Lower lobe of right lung (tissue), 2 donors: ENCODE measurements at places on chromosomes 6 and 20.

GRCh38 chr6:82921258-82921657 is 144.4 kb downstream of the UBE3D start:
- DNase-seq: no peak

DNA sequence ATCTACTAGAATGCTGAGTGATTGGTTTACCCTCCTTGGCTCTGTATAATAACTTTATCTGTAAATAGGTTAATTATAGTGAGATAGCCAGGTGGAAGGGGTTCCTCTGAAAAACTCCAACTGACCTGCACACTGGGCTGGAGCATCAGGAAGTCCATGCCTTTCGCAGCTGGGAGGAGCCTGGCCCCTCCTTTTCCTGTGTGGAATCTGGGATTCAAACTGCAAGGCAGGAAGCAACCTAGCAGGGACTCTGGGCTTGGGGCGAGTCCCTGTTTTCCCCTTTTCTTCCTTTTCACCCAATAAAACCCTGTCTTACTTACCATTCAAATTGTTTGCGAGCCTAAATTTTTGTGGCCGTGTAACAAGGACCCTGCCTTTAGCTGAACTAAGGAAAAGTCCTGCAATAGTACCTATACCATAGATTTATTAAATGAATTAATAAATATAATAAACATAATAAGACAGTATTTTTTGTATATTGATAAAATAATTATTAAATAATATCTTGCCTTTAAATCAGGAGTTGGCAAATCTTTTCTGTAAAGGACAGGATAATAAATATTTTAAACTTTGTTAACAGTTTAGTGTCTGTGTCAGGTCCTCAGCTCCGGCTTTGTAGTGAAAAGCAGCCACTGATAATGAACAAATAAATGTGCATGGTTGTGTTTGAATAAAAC is 406.2 kb upstream of the MMS22L start:
- DNase-seq: no peak

DNA sequence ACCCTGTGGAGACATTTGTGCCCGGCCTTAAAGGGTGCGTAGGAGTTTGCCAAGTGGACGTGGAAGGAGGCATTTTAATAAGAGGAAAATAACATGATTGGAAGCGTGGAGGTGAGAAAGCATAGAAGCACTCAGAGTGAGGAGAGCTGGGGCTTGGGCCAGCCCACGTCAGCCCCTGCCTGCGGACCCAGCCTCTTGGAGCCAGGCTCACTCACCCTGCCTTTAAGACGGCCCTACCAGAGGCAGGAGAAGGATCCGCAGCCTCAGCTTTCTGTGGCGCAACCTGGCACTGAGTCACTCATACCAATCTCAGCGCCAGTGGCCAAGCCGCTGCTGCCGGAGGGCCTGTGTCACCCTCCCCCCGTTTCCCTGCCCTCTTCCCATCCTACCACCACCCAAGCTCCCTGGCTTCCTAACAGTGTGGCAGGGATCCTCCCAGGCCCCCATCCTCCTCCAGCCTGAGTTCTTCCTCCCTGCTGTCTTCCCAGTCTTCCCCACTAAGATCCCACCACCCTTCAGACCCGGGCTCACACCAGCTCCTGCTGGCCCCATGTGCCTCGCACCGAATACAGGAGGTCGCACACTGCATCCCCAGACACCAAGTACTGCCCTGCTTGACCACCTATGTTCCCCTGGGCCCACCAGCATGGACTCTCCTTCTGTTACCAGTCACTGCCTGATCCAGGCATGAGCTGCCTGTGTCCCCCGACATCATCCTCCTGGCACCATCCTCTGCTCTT is 285.2 kb downstream of the UST start:
- DNase-seq: no peak

- no peak for DNase-seq
Observed at GRCh38 chr6:90005048-90005827, 111.0 kb downstream of the GJA10 start.

- no peak for DNase-seq
Observed at GRCh38 chr20:55584307-55584706, 421.0 kb downstream of the CBLN4 start.

- peak; percentile 55 for DNase-seq
Observed at GRCh38 chr6:41200901-41201763, at the start of gene TREML2. Gene TREML2 (minus strand): TSS chr6:41201149. CDS start chr6:41201008, 141 bp downstream.
